Tibial nerve (tissue), 4 donors: ENCODE measurements at places on chromosomes 2 and 18. TPM values are rescaled to one million over a fixed set of nuclear protein-coding genes. Genes with fewer than 3 reads are reported as not detected.

GRCh38 chr2:3146772-3147650 lies 230.6 kb downstream of the EIPR1 start:
- DNase-seq, result no peak

DNA sequence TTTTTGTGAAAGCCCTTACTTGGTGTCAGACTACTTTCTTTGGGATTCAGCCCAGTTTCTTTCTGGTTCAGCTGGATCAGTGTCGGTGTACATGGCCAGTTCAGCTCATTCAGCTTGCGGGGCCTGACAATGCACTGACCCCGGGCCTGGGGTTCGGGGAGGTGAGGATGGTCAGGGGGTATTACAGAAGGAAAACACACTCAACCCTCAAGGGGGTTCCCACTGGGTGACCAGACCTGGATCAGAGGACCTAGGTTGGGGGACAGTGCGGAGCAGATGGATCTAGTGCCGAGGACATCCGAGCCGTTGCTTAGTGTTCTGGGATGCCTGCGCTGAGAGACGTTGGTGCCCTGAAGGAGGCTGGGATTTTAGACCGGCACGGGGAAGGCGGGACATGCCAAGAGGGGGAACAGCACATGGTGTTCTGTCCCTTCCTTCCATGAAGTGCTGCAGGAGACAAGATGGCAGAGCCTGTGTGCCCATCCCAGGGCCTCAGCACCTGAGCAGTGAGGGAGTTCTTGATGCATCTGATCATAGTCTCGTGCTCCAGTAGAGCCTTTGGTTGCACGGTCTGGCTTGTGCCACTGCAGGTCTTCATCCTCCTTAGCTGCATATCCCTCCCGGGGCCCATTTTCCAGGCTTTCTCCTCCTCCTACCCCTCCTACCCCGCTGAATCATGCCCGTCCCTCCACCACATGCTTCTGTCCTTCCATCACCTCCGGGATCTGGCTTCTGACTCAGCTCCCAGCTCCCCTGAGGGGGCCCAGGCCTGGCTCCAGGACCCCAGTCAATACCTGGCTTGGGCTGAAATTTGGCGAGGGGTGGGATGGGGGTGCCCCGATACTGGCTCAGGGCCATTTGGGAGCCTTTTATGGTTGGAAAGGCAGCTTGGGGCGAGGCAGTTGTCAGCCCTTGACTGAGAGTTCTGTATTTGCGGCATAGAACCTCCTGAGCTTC lies 18.0 kb downstream of the SPEG start:
- DNase-seq, result peak; percentile 21

- no peak for DNase-seq
Observed at GRCh38 chr2:111704246-111704645, 179.7 kb downstream of the ANAPC1 start.

GRCh38 chr18:57728941-57729511 lies 74.1 kb downstream of the ATP8B1 start:
- no peak for DNase-seq

DNA sequence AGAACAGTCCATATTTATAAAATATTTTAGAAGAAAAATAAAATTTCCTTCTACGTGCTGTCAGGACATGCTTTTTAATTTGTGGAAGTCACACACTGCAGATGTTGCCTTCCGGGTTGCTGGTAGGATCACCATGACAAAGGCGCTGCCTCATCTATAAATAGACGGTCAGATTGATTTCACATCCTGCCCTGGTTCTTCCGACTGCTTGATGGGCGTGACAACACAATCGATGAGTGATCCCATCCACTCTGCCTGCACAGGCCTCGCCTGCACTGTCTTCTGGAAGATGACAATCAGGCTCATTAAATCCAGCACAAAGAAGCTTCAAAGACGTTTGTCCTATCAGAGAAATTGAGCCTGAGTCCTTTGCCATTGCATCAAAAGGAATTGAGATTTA lies 318.9 kb upstream of the TRIB2 start:
- DNase-seq, result no peak

DNA sequence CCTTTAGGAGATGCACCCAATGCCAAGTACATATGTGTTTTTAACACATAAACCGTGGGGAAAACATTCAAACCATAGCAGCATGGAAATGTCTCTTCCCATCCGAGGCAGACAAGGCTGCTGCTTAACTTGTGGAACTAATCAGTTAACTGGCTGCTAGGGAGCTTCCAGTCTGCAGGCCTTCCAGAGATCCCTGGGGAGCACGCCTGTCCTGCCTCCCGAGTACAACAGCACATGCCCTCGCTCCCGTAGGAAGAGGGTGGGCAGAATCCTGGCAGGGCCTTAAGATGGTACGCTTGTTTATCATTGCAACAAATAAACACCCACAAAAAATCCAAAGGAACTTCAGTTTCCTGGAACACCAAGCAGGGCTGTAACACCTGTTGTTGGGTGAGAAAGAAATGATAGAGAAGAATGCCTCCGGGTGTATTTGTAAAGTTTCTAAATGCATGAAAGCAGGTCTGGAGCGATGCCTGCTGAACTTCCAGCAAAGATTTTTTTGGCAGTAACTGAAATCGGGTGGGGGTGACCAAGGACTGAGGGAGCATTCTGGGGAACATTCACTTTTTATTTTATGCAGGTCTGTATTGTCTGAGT lies 56.2 kb downstream of the EDAR start:
- no peak for DNase-seq

Gene RUFY4
- not detected for total RNA-seq

Gene DLGAP1
- total RNA-seq, result 1.5 TPM

Gene RND3
- 21.8 TPM for total RNA-seq

- DNase-seq, result no peak
Observed at GRCh38 chr2:183125659-183126341, 1.6 kb downstream of the NUP35 start.

DNA sequence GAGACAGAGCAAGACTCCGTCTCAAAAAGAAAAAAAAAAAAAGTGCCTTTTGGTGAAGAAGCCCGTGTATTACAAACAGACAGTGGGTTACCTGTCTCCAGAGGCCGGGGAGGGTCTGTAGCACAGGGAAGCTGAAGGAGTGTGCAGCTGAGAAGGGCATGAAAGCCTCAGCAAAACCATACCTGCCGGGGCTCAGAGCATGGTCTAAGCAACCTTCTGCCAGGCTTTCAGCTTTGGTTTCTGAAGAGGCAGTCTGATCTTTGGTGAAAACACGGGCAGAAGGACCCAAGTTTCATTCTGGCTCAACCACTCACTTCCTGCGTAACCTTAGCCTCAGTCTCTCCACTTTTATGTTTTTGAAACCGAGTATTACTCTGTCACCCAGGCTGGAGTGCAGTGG lies 21.5 kb downstream of the SH2D6 start:
- no peak for DNase-seq

GRCh38 chr2:71067567-71068217 lies 756 bp upstream of the NAGK start:
- no peak for DNase-seq

Gene MGAT4A
- 13.3 TPM for total RNA-seq

- no peak for DNase-seq
Observed at GRCh38 chr2:210027608-210028007, 25.2 kb downstream of the RPE start.

Gene TMEFF2
- total RNA-seq, result not detected

DNA sequence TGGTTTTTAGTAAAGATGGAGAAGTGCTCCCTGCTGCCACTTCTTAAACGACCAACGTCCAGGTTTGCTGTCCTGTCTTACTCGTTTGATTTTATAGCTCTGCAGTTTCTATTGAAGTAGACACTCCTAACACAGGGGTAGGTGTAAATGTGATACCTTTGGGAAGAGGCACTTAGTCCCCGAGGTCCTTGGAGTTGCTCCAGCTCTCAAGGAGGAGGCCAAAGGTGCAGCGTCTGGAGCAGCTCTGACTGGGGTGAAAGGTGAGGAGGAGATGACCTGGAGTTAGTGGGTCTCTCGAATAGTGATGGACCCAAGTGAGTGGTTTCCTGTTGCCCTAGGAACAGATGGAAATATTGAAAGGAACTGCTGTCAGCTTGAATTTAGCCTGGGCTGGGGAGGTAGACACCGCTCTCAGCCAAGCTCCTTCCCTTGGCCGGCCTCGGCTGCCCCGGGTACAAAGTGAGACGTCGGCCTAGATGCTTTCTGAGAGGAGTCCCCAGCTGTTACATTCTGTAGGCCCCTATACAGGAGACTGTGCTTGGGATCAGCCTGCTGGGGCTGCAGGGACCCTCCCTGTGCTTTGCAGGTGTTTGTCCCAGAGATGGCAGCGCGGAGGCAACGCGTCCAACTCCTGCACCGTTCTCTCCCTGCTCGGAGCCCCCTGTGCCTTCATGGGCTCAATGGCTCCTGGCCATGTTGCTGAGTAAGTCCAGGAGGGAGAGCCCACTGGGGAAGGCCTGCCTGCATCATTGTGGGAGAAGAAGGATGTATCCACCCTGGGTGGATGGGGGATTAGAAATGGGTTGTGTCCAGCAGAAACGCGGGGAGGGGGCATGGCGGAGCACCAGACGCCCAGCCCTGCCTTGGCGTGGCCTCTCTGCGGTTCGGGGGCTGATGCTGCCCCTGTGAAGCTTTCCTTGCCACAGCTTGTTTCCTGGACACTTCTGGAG lies 5.4 kb downstream of the KHK start:
- DNase-seq, result no peak

DNA sequence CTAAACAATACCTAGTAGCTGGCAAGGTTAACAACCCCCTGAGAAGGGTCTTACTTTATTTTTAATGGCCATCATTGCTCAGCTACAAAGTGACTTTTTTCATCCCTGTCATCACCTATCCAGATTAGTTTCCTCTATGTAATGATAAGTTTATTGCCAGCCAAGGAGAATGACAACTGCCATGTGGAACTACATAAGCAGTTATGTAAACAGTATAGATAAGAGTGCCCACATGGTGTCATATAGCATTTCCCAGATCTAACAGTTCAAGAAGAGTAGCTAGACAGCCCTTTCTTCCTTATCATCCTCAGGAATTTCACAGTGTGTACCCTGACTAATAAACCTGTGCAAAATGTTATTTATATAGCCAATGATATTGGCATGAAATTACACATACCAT lies 240.2 kb upstream of the PIK3C3 start:
- DNase-seq, result no peak

GRCh38 chr2:186031229-186031628 lies 292.6 kb downstream of the FSIP2 start:
- no peak for DNase-seq

Gene SIGLEC15
- 4.7 TPM for total RNA-seq

- DNase-seq, result no peak
Observed at GRCh38 chr18:45057955-45058600, 377.4 kb downstream of the SETBP1 start.

- peak; percentile 34 for DNase-seq
Observed at GRCh38 chr2:137964066-137964858, at the start of gene HNMT. HNMT (plus strand) TSS chr2:137964473; CDS start chr2:137964492, 19 bp downstream.

DNA sequence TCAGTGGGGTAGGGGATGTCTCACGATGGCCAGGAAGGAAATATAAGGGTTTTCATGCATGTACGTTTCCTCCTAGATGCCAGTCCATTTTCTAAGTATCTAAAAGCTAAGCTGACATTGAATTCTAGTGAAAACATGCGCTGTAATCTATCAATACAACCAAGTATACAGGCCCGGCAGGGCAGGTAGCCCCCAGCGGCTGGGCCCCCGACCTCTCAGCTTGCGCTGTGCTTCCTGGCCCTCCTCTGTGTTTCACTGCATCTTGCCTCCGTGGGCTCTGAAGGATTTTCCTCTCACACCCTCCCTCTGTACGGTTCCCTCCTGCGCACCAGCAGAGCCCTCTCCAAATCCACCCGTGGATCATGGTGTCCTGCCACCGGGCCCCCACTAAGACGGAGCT lies 524.8 kb downstream of the ZNF516 start:
- no peak for DNase-seq

- DNase-seq, result no peak
Observed at GRCh38 chr2:168008646-168009195, 238.7 kb downstream of the STK39 start.

Gene COL3A1
- total RNA-seq, result 149 TPM

Gene HOXD13
- total RNA-seq, result not detected

DNA sequence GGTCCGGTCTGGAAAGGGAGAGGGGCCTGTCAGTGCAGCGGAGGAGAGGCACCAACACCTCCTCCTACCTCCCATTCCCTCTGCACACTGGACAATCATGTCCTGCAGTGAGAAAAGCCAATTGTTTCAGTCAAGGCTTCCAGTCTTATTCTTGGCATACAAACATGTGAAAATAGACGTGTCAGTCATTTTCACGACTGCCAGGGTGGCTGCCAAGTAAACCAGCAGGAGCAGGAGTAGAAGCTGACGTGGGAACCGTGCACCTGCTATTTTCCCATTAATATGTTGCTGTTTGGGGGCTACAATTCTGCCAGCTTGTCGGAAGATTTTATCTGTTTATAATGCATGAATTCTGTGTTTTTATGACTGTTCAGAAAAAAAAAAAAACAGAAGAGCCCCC lies 202.3 kb downstream of the SPP2 start:
- DNase-seq, result no peak

DNA sequence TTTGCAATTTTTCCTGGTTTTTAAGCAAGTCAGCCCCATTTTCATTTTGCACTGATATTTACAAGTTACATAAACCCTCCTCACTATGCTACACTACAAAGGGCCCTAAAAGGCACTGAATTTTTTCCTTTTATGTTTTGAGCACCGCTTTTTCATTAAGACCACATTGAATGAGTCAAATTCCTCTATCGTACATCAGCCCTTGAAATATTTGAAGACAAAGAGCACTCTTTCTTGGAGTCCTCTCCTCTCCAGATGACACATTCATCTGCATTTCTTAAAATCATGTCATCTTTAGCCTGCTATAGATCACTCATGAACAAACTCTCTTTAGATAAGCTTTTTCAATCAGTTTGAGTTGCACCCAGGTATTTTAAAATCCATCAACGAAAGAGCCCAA lies 306.6 kb upstream of the SOX11 start:
- no peak for DNase-seq

- no peak for DNase-seq
Observed at GRCh38 chr2:233892793-233893192, 24.4 kb upstream of the TRPM8 start.

DNA sequence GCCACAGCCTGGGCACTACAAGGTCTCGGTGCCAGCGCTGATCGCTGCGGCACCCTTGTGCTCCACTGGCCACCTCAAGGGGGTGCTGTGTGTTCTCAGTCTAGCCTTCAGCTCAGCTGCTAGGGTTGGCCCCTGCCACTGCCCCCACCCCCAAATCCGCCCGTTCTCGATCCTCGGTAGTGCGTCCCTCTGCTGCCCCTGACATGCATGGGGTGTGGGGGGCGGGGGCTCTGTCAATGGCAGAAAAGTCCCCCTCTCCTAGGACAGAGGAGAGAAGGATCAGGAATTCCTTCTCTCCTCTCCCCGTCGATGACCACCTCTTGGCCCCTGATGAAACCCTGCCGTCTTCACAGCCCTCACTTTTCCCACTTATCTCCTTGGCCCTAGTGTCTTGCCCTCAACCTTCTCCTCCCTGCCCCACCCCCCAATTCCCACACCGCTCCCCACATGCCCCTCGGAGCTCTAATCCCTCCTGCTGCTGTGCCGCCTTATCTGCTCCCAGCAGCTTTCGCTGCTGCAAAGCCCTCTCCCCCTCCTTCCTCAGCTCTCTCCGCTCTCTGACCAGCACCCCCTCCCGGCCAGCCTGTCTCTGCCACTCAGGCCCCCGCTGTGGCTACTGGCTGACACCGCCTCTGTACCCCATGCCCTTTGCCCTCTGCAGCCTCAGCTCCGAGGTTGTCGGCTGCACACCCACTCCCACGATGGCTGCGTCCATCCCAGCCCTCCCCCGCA lies 4.3 kb upstream of the ASIC4 start:
- peak; percentile 37 for DNase-seq
